ENCODE measurements at places on chromosomes 7 and 10. TPM values are rescaled to one million over a fixed set of nuclear protein-coding genes. Genes with fewer than 3 reads are reported as not detected.

The CNPY1 gene
- total RNA-seq, result not detected

DNA sequence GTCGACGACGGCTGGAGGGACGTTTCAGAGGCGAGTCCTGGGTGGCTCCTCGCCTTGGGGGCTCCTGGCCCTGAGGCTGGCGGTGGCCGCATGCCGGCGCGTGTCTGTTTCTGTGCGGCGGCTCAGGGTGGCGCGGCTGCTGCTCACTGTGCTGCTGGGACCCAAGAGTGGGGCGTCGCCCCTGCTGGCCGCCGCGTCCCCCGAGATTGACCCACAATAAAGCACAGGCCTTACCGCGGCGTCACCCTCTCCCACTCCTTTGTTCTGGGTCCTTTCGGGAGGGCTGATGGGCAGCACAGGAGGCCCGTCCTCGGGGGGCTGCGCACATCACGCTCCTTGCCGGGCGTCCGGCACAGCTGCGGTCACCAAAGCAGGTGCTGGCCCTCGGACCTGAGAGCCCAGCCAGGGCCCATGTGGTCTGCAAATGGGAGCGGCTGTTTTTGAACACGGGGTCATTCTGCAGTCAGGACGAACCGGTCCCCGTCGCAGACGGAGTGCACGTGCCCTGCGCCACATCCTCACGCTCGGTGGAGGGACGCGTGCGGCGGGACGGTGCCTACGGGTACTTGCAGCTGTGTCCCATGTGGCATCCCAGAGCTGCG lies 19.2 kb downstream of the GET4 start:
- H3K27me3 ChIP-seq, result no peaks in the 10 kb centered on the region
- H3K4me3 ChIP-seq, result no peak overlapping the region
- H3K4me1 ChIP-seq, result peaks cover 18% of the 10 kb centered on the region
- no peak for DNase-seq
- H3K36me3 ChIP-seq, result peaks cover 98% of the 10 kb centered on the region
- H3K27ac ChIP-seq, result peak overlapping the region; percentile 58

DNA sequence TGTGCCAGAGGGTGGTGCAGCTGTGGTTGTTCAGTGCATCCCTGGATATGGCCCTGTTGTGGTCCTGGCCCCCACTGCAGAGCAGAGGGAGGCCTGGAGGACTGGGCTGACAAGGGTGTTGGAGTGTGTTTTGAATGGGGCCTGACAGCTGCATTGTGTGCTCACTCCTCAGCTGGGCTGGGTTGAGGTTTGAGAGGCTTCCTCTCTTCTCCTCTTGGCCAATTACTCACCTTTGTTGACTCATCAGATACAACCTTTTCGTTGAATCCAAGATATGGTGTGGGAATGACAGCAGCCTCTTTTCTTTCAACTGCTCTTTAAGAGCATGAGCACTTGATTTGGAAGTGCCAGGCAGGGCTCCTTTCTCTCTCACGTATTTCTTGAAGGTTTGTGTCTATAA lies 228.5 kb upstream of the COBL start:
- H3K4me3 ChIP-seq, result no peak overlapping the region
- H3K4me1 ChIP-seq, result peaks cover 6% of the 10 kb centered on the region
- H3K36me3 ChIP-seq, result no peaks in the 10 kb centered on the region
- DNase-seq, result no peak

DNA sequence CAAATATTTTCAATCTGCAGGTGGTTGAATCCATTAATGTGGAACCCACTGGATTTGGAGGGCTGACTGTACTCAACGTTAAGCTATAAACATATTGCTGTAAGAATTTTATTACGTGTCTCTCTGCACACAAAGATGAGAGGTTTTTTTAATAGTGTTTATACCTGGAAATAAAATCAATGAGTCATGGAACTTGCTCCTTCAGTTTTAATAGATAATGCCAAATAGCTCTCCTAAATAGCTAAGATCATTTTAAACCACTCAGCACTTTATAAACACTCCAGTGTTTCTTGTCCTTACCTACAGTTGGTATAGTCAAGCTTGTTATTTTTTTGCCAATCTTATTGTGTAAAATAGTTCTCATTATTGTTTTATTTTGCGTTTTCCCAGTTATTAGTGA lies 455.6 kb upstream of the FZD8 start:
- no peaks in the 10 kb centered on the region for H3K4me1 ChIP-seq
- H3K27ac ChIP-seq, result no peak overlapping the region
- H3K36me3 ChIP-seq, result no peaks in the 10 kb centered on the region

- H3K27ac ChIP-seq, result no peak overlapping the region
- DNase-seq, result no peak
- H3K4me3 ChIP-seq, result no peak overlapping the region
Measured at GRCh38 chr10:3407208-3407607, 234.6 kb upstream of the PITRM1 start.
